ENCODE measurements at places on chromosomes 13 and 19.

DNA sequence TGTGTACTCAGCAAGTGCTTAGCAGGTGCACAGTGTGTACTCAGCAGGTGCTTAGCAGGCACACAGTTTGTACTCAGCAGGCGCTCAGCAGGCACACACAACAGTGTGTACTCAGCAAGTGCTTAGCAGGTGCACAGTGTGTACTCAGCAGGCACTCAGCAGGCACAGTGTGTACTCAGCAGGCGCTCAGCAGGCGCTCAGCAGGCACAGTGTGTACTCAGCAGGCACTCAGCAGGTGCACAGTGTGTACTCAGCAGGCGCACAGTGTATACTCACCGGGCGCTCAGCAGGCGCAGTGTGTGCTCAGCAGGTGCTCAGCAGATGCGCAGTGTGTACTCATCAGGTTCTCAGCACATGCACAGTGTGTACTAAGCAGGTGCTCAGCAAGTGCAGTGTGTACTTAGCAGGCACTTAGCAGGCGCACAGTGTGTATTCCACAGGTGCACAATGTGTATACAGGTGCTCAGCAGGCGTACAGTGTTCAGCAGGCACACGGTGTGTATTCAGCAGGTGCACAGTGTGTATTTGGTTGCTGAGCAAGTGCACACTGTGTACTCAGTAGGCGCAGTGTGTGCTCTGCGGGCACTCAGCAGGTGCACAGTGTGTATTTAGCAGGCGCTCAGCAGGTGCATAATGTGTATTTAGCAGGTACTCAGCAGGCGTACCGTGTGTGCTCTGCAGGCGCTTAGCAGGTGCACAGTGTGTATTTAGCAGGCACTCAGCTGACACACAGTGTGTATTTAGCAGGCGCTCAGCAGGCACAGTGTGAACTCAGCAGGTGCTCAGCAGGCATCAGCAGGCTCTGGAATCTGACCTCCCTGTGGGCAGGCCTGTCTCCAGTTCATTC lies 15.1 kb downstream of the CRTC1 start:
- DNase-seq: no peak

- DNase-seq: peak; percentile 84
These were observed at the start of gene GJA3 for GRCh38 chr13:20160306-20161274. Gene GJA3 (minus strand): TSS chr13:20161052. CDS start chr13:20143288, 17,764 bp downstream.

- DNase-seq: no peak
These were observed 316.6 kb downstream of the DCLK1 start for GRCh38 chr13:35814605-35815011.

DNA sequence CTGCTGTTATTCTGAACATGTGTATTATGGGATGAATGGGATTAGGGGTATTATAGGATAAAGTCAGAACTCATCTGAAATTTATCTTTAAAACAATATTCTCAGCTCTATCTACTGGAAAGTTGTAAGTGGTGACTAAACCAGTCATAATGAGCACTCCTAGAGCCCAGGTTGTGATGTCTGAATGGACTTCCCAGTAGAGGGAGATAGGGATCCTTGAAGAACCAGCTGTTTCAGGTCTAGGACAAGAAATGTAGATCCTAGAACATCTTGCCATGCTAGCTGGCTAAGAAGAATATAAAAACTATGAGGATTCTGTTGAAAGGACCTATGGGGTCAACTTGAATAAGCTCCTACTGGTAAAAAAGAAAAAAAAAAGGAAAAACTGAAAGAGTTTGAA lies 310.8 kb downstream of the SLC7A1 start:
- no peak for DNase-seq

DNA sequence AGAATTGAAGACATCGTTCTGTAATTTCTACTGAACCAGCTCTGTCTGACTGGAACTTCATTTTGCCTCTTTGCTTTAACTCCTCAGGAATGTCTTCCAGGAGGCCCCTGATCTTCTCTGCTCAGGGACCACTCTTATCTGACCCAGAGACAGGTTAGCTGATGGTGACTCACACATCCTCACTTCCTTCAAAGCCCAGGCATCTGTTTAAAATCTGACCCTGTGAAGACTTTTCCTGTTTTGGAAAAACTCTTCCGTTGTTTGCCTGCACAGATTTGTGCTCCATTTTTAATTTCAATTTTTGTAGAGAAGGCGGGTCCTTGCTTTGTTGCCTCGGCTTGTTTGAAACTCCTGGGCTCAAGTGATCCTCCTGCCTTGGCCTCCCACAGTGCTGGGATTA lies 1.6 kb downstream of the ARL11 start:
- DNase-seq: no peak

- no peak for DNase-seq
These were observed 190.9 kb upstream of the RNF113B start for GRCh38 chr13:98368019-98368418.

DNA sequence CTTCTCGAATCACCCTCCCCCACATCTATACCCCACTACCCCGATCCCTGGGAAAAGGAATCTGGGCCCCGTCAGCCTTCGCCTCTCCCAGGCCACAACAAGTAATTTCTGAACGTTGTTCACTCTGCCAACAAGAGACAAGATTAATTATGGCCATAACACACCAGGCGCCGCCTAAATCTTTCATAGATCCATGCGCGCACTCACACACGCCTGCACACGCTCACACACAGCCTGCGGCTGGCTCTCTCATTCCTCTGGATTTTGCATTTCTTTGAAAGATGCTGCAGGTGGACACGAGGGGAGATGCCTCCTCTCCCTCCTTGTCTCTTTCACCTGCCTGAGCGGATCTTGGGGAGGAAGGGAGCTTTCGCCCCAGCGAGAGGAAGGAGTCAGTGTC lies 17.1 kb downstream of the ZNRF4 start:
- DNase-seq: no peak

DNA sequence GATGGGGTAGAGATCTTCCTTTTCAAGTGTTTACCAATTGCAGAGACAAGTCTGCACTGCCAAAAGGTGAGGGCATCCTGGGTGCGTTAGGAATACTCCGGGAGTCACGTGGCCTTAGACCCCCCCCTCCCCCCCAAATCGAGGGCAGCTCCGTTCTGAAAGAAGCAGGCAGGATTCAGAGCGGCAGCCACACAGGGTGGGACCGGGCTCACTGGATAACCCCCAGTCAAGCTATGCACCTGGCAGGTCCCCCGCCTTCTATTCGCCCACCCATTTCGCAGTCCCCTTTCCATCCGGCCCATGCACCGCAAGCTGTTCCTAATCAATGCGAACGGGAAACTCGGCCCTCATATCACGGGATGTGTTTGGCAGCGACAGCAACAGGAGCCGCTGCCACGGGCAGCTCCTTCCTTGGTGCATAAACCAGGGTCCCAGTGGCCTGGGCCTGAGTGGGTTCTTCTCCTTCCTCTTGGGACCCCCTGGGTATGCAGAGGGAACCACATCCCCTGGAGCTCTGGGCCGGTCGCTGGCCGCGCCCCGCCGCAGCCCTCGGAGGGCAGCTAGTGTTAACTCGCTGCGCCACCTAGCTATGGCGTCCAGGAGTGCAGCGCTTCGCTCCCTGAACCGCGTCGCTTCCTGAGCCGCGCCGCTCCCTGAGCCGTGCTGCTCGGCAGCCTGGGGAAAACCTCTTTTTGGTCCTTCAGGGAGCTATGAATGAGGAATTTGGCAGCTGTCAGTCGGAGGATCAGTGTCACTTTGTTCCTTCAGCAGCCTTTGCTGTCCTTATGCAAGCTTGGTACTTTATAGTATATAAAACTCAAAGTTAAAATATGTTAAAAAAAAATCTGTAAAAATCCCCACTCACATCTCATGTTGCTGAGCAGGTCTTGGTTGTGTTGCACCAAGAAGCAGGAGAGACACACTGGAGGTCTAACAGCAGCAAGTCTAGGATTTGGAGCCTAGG lies 41.4 kb downstream of the LYL1 start:
- peak; percentile 91 for DNase-seq

- DNase-seq: no peak
These were observed 8.3 kb downstream of the TEX29 start for GRCh38 chr13:111328574-111329410.

DNA sequence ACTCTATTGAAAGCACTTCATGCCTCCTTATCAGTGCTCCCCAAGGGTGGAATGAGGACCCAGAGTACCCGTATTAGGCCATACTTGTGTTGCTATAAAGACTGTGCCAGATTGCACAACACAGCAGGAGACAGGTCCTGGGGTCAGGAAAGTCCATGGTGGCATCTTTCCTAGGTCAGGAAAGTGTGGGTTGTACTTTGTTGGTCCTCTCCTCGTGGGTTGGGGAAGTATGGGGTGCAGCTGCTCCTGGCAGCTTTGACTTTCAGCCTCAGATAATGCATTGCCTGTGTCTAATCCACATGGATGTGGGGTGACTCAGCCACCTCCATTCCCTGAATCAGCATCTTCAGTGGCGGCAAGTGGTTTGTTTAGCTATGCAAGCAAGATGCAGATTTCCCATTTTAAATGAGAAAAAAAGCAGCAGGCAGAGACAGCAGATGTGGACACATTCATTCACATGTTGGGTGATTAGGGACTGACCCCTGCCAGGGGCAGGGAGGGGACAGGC lies 8.4 kb upstream of the CYP2B6 start:
- DNase-seq: no peak

- no peak for DNase-seq
These were observed 22.8 kb upstream of the CEBPG start for GRCh38 chr19:33350538-33351309.

- DNase-seq: no peak
These were observed 3.2 kb downstream of the CRLF1 start for GRCh38 chr19:18603255-18603957.

DNA sequence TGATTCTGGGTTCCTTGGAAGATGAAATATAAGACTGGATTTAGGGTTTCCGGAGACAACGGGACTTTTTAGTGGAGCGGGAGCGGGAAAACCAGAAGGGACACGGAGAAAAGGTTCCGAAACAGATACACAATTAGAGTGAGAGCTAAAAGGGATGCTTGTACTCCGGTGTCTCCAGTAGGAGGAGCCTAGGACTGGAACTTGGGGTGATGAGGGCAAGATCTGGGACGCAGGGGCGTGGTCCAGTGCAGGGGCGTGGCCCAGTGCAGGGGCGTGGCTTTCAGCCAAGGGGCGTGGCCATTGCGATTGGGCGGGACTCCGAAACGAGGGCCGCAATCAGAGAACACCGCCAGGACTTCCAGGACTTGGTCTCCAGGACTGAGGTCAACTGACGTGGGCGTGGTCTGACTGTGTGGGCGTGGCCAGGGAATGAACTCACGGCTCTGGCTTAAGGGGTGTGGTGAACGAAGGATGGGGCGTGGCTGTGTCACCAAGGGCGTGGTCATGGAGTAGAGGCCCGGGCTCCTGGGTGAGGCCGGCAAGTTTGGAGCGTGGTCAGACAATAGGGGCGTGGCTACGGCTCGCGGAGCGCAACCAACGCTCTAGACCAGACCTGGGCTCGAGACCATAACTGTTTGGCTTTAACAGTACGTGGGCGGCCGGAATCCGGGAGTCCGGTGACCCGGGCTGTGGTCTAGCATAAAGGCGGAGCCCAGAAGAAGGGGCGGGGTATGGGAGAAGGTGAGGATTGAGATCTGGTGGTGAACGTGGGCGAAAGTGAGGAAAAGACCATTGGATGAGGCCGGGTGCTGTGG lies at the start of gene DKKL1:
DKKL1 (plus strand) TSS at position 610 of the 815 bp plus-strand sequence; CDS start at position 732, 122 bp downstream.
- DNase-seq: peak; percentile 83

GRCh38 chr13:64531400-64531799 lies 2698.7 kb downstream of the PCDH9 start:
- DNase-seq: no peak

GRCh38 chr13:31894931-31895330 lies 136.6 kb upstream of the FRY start:
- no peak for DNase-seq

DNA sequence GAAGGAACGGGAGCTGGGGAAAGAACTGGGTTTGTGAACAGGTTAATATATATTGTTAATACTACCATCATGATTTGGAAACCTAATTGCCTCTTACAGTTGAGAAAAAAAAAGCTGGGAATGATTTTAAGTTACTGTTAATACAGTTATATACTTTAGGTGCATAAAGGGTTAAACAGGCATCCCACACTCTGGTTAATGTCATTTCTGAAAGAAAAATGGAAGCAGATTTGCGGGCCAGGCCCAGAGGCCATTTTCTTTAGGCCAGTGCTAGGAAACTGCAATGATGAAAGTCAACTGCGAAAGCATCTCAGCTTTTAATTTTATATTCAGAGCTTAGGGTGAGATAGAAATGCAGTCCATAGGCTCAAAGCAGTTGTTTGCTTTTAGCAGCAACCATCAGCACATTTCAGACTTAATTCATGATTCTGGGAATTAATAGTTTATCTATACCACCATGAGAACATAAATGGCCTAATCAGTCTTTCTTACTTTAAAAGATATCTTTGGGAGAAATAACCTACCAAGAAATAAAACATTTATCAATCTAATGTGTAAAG lies 592.8 kb downstream of the GPC6 start:
- no peak for DNase-seq

DNA sequence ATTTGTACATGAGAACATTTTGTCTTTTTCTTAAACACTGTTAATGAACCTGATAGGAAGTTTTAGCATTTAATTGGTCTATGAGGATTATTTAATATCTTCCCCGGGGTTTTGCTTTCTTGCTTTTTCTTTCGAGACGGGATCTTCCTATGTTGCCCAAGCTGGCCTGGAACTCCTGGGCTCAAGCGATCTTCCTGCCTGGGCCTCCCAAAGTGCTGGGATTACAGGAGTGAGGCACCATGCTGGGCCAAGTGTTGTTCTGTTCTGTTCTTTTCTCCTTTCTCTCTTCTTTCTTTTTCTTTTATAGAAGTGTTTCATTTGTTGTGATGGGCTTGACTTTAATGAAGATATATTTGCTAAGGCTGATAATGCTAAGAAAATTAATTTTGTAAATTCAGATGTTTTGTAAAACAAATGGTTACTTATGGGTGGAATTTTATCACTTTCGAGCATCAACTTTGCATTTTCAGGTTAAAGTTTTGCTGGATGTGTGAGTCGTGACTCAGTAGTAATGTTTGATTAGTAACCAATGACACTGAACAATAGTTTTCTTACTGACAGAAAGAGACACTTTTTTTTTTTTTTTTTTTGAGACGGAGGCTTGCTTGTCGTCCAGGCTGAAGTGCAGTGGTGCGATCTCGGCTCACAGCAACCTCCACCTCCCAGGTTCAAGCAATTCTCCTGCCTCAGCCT lies 2.2 kb downstream of the PAN3 start:
- no peak for DNase-seq

GRCh38 chr19:8343483-8343844 lies 402 bp upstream of the KANK3 start:
- DNase-seq: no peak

DNA sequence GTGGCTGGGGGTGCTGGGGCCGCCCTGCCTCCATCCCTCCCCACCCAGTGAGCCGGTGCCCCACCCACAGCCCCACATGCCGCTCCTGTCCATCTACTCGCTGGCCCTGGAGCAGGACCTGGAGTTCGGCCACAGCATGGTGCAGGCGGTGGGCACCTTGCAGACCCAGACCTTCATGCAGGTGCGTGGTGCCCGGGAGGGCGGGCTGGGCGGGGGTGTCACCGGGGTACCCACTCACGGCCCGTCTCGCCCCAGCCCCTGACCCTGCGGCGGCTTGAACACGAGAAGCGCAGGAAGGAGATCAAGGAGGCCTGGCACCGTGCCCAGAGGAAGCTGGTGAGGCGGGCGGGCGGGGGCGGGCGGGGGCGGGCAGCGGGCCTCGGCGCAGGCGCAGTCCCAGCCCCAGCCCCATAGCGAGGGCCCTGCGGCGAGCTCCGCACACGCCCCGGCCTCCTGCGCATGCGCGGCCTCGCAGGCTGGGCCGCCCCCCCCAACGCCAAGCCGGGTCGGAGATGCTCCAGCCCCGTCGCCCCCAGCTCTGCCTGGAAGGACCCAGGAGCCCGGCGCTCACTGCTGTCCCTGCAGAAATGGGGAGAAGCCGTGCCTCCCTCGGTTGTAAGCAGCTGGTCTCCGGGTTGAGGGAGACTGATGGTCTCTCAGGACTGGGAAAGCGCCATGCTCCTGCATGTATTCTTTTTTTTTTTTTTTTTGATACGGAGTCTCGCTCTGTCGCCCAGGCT lies 7.7 kb downstream of the ARHGAP45 start:
- DNase-seq: peak; percentile 96
